ENCODE measurements at places on chromosomes 16 and 17. TPM values are rescaled to one million over a fixed set of nuclear protein-coding genes. Genes with fewer than 3 reads are reported as not detected.

Gene KRTAP1-1
- total RNA-seq, result not detected

Gene ZG16B
- total RNA-seq, result 2.9 TPM

Gene TAF15
- 336 TPM for total RNA-seq

Gene ZPBP2
- not detected for total RNA-seq

Gene RPA1
- total RNA-seq, result 325 TPM

Gene KIF2B
- not detected for total RNA-seq

Gene ACSM3
- total RNA-seq, result 5.1 TPM

DNA sequence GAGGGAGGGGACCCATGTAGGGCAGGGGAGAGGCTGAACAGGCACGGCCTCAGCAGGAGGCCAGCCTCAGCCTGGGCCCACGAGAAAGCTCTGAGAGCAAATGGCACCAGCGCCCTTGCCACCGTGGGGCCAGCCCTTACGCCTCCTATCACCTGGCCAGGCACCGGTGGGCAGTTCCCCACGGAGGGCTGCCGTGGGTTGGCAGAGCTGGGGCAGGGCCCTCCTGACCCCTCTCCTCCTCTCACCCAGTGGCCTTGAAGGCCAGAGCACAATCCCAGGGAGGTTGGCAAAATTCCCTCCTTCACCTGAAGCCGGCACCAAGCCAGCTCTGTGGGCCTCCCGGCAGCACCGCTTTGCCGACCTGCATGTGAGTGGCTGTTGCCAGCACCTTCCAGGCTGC is 53.1 kb upstream of the ENPP7 start:
- no peak for DNase-seq
- no peaks in the 10 kb centered on the region for H3K36me3 ChIP-seq
- H3K27me3 ChIP-seq, result peaks cover 3% of the 10 kb centered on the region
- no peak overlapping the region for H3K4me3 ChIP-seq
- H3K27ac ChIP-seq, result no peak overlapping the region

DNA sequence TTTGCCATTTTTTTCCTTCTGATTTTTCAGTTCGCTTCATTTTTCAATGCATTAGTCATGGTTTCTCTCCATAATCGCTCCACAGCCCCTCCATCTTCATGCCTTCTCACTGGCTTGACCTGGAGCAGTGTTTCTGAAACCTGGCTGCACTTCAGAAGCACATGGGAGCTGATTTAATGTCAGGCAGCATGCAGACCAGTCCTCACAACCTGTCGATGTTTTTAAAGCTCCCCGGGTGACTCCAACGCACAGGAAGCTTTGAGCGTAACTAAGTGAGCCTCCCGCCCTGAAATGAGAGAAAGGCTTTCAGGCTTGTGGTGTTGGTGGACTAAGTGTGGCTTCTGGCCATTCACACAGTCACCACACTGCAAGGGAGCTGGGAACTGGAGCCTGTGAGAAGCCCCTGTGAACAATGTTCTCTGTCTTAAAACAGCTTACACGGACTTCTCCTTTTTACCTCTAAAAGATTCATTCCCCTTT is 16.8 kb upstream of the DRG2 start:
- H3K27me3 ChIP-seq, result peaks cover 13% of the 10 kb centered on the region
- H3K36me3 ChIP-seq, result peaks cover 2% of the 10 kb centered on the region
- H3K4me3 ChIP-seq, result no peak overlapping the region
- peaks cover 11% of the 10 kb centered on the region for H3K4me1 ChIP-seq
- DNase-seq, result peak; percentile 30

DNA sequence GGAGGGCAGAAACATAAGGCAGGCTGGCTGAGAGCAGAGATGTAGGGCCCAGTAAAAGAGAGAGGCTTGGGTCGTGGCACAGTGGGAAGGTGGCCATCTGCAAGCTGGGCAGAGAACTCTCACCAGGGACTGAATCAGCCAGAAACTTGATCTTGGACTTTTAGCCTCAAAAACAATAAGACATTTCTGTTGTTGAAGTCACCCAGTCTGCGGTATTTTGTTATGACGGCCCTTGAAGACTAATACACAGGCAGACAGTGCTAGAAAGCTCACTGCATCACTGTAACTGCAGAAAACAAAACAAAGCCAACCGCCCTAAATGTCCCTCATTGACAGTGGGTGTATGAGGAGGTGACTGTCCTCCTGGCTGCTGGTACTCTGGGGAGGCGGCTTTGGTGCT is 3.9 kb upstream of the JPH3 start:
- H3K27ac ChIP-seq, result no peak overlapping the region
- DNase-seq, result no peak
- no peak overlapping the region for H3K4me3 ChIP-seq
- H3K27me3 ChIP-seq, result peaks cover 36% of the 10 kb centered on the region

DNA sequence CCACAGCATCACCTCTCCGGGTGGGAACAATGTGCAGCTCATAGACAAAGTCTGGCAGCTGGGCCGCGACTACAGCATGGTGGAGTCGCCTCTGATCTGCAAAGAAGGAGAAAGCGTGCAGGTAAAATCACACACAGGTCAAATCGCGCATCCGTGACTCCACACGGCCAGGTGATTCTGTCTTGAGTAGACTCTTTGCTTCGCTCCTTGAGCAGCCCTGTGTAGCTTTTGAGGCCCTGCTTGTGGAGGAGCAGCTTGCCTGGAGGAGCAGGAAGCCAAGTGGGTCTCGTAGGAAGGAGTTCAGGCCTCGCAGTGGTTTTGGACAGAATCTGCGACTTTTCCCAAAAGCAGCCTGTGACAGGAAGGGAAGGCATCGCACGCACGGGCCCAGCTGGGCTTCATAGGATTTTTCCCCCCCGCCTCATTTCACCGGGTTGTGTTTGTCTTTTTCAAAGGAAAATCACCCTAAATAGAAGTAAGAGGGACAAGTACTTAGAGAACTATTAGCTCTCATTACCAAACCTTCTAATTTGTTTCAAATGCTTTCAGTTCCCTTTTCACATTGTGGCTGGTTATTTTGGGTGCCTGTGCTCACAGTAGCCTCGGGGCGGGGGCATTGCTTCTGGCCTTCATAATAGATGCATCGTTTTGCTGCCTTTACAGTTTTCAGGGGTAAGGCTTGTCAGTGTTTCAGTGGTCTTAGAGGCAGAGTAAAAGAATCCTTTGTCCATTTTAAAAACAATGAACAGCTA is 71.5 kb downstream of the SEC14L1 start:
- no peak overlapping the region for H3K4me3 ChIP-seq
- no peaks in the 10 kb centered on the region for H3K27me3 ChIP-seq
- H3K36me3 ChIP-seq, result peaks cover 75% of the 10 kb centered on the region
- DNase-seq, result no peak

GRCh38 chr17:58364270-58364942 is 12.4 kb upstream of the SUPT4H1 start:
- no peak overlapping the region for H3K27ac ChIP-seq
- no peak for DNase-seq
- H3K27me3 ChIP-seq, result no peaks in the 10 kb centered on the region
- no peaks in the 10 kb centered on the region for H3K4me1 ChIP-seq
- no peaks in the 10 kb centered on the region for H3K36me3 ChIP-seq
- no peak overlapping the region for H3K4me3 ChIP-seq

DNA sequence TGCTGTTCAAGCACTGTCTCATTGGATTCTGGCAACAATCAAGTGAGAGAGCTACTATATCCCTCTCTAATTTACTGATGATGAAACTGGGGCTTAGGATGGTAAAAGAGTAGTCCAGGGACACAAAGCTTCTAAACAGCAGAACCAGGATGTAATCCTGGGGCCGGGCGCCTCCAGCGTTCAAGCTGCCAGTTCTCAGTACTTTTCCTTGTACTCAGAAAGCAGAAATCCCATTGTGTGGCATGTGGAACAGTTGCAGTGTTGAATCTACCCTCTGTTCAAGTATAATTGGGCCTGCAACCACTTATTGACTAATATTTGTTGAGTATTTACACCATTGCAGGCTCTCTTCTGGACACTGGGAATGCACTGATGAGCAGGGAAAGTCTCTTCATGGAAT is 14.5 kb upstream of the CDH13 start:
- no peak for DNase-seq
- H3K36me3 ChIP-seq, result no peaks in the 10 kb centered on the region
- H3K27ac ChIP-seq, result no peak overlapping the region
- H3K4me3 ChIP-seq, result no peak overlapping the region
- no peaks in the 10 kb centered on the region for H3K4me1 ChIP-seq

DNA sequence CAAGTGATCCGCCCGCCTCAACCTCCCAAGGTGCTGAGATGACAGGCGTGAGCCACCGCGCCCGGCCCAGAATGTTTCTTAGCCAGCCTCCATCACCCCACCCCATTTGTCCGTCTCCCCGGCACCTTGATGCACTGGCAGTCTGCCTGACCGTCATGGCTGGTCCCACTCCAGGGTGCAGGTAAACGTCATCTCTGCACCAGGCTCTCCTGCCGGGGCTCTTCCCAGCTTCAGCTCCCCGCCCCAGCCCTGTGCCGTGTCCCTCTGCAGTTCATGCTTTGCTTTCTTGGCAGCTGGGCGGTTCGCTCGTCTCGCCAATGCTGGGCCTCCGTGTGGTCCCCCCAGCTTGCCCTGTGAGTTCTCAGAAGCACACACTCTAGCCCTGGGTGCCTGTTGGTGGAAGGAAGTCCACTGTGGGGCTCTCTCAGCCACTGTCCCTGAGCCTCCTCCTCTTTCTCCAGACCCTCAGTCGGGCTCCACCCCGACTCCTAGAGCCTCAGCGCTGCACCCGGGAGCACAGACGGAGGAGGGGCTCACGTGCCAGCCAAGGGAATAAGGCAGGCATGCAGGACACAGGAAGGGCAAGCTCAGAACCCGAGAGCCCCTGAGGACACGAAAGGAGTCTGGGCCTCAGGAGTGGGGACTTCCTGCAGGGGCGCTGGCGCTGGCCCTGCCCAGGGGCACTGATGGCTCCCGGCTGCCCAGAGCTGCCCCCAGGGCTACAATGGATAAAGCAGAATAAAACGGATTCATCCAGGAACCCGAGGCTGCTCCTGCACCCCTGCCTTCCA is 12.0 kb downstream of the HS3ST6 start:
- H3K27me3 ChIP-seq, result peaks cover 3% of the 10 kb centered on the region
- H3K36me3 ChIP-seq, result no peaks in the 10 kb centered on the region
- H3K4me1 ChIP-seq, result no peaks in the 10 kb centered on the region
- H3K4me3 ChIP-seq, result no peak overlapping the region
- DNase-seq, result no peak
- no peak overlapping the region for H3K27ac ChIP-seq

- DNase-seq, result no peak
- no peak overlapping the region for H3K27ac ChIP-seq
- H3K27me3 ChIP-seq, result no peaks in the 10 kb centered on the region
- no peaks in the 10 kb centered on the region for H3K4me1 ChIP-seq
- H3K4me3 ChIP-seq, result no peak overlapping the region
- H3K36me3 ChIP-seq, result no peaks in the 10 kb centered on the region
These were observed 654.3 kb upstream of the KIF2B start for GRCh38 chr17:53168413-53168812.

- H3K4me3 ChIP-seq, result no peak overlapping the region
- DNase-seq, result no peak
These were observed 135.8 kb downstream of the CDH8 start for GRCh38 chr16:61900482-61900881.
